LHCN-M2 (cell line): ENCODE measurements at places on chromosomes 4 and X.
A peak's percentile ranks its signal among the peaks of the same experiment; 100 is the strongest.

GRCh38 chr4:6806924-6807626, 24.5 kb downstream of the KIAA0232 start:
- no peak for DNase-seq

- DNase-seq: peak; percentile 47
These were observed 4.3 kb upstream of the RBM3 start for GRCh38 chrX:48569958-48570357.

GRCh38 chrX:13428053-13428786, 108.4 kb upstream of the ATXN3L start:
- DNase-seq: peak; percentile 85

DNA sequence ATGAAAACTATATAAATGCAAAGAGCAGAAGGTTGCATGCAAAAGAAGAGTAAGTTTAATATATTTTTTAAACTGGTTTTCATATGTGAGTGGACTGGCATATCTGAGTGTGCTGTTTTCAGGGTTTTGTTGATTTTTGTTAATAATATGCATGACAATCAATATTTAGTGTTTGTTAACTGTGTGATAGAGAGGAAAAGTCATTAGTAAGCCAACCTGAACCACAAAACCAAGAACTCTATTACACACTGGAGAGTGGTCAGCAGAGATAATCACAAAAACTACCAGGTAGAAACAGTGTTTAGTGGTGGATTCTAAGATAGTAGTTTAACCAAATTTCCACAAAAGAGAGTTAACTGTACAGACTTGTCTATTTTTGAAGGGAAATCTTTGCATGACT, 396.9 kb downstream of the GASK1B start:
- no peak for DNase-seq

GRCh38 chr4:100240008-100240407, 49.7 kb upstream of the DDIT4L start:
- peak; percentile 7 for DNase-seq

DNA sequence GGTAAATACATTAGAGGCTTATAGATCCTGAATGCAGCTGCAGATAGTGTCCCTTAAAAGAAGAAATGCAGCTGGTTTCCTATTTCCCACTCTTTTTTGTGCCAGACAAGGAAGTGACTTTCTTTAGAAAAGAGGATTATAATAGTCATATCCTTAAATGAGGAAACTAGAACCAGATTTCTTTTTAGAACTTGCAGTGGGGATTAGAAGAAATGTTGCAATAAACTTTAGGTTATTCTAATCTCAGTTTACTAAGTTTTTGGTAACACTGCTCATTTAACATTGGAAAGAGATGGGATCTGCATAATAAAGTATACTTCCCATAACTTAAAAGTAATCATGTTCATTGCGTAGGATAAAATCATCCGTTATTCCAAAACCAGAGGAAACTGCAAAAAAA, 101.9 kb downstream of the SLIT2 start:
- no peak for DNase-seq

DNA sequence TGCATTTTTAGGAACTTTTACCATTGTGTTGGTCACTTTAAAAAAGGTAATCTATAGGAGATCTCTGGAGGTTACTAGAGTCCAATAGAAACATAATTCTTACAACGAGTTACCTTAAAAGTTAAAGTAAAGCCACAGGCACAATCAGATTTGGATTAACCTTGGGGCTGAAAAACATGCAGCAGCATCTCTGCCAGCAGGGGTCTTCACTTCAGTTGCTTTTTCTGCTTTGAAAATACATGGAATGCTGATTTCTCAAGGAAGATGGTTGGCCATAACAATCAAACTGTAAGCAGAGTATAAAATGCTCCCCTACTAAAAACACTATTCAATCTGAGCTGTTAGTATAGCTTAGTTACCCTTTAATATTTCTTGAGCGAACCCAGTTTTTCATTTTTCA, 1072.3 kb upstream of the PCDH10 start:
- no peak for DNase-seq

- peak; percentile 71 for DNase-seq
These were observed 77.4 kb downstream of the WDR19 start for GRCh38 chr4:39259571-39260330.

- no peak for DNase-seq
These were observed 24.3 kb downstream of the TMEM255A start for GRCh38 chrX:120286733-120287512.

DNA sequence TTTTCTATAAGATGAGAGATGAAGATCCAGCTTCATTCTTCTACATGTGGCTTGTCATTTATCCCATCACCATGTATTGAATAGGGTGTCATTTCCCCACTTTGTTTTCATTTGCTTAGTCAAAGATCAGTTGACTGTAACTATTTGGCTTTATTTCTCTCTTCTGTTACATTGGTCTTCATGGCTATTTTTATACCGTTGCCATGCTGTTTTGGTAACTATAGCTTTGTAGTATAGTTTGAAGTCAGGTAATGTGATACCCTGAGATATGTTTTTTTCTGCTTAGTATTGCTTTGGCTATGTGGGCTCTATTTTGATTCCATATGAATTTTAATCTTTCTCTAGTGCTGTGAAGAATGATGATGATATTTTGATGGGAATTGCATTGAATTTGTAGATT, 514.3 kb downstream of the GBA3 start:
- DNase-seq: no peak

DNA sequence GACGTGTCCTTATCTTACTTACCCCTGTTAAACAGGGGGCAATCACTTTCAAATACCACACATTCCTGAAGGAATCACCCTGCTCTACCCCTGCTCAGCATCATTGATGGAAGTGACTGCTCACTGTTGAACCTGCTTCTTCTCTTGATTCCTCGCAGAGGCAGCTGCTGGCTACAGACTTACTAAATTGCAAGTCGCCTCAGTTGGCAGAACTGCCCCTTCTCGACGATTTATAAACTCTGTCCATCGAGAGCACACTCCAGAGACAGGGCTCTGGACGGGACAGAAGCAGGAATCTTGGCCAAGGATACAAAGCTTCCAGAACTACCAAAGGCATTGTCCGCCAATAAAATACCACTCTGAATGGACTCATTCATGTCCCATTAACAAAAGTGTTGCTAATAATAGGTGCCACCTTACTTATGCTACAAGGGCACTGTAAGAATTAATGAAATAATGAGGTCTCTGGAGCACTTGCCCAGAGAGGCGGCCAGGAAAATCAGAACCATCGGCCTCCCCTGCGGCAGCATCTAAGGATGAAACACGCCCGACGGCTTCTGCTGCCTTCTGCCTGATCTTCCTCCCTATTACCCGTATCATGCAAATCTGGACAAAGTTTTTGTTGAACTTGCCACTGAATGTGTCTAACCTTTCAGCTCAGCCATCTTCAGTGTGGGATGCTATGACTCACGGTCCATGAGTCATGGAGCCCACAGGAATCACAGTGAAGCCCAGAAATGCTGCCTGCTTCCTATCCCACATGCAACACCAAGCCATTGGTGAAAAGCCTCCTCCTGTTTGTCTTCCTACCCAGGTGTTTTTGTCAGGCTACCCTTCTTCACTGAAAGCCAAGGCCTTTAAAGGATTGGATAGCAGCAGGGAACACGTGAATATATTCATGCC, 164.9 kb downstream of the MAML3 start:
- peak; percentile 92 for DNase-seq

- no peak for DNase-seq
These were observed 194.0 kb downstream of the SMIM20 start for GRCh38 chr4:26108054-26108453.

GRCh38 chrX:48508400-48509244, at the start of gene PORCN:
TSS of gene PORCN (plus strand) at chrX:48508992. CDS start at chrX:48509821, 829 bp downstream.
- peak; percentile 71 for DNase-seq

DNA sequence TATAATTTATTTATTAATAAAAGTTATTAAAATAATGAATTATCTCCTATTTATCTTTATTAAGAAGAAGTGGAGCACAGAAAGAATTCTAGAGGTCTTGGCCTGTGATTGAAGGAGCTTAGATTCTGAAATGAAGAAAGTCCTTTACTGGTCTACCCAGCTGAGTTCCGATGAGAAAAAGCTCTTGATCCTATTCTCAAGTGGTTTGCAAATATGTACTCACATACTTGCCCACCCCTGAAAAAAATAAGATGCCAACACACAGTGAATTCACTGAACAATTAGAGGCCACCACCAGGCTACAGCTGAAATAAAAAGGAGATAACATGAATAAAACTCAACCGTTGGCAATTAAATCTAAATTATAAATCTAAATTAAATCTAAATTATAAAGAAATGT, 253.4 kb downstream of the MAPK10 start:
- DNase-seq: no peak

DNA sequence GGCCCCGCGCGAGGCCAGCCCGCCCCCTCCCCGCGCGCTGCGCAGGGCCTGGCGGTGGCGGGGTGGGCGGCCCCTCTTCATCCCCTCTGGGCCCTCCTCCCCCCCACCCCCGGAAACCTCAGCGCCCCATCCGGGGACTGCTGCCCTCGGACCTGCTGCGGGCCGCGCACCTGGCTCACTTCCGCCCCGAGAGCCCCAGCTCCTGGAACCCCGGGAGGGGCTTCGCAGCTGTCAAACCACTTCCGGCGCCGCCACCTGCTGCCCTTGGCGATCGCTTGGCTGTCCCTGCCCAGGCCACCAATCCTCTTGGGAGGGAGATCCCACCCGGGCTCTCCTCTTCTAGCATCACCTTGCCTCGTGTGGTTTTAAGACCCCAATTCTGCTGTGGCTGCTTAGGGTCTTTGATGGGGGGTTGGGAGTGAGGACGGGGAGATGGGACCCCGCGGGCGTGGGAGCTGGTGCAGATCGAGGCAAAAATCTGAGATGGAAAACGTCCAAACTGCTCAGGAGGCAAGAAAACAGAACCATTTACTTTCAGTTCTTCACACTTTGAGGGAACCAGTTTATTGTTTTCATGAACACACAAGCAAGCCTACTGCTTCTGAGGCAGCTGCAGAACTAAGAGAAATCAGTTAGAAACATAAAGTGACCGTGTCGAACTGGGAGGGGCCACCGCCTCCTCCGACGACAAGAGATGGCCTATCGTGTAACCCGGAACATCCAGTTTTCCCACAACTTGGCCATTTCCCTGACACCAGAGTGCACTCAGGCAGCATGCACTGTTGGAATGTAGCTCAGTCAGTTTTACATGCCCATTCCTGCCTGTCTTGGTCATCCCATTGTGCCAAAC, 754 bp downstream of the MTMR1 start:
- DNase-seq: peak; percentile 58

DNA sequence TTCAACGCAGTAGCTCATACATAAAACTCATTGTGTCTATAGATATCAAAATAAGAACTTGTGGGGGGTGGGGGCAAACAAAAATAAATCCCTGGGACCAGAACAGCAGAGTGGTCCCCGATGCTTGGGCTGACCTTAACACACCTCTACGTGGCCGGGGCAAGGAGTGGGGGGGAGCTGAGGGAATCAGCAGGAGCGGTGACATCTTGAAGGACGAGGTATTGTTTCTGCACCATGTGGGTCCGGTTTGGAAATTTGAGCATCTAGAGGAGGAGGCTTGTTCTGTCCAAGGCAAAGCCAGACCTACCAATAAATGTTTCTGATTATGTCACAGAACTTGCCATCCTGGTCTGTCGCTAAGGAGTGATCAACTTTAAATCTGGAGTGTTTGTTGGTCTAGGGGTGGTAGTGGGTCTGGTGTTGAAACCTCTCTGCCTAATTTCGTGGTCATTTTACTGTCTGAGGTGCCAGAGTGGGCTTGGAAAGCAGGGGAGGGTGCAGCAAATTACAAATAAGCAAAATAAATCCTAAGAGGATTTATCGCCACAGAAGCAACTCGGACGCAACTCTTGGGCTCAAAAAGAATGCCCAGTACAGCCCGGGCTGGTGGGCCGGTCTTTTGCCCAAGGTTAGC, 774 bp upstream of the RAPGEF2 start:
- no peak for DNase-seq

DNA sequence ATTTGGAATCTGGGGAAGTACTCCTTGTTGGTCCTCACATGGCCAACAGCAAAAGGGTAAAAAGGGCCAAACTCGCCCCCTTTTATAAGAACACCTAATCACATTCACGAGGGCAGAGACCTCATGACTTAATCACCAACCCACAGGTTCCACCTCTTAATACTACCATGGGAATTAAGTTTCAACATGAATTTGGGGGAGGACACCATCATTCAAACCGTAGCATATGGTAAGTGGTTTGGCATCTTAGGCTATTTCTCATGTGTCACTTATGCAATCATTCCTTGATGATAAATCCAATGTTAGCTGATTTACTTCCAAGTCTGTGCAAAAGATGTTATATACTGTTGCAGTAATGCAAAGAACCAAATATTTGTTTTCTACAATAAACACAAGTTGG, 302.9 kb upstream of the FAM241A start:
- no peak for DNase-seq

DNA sequence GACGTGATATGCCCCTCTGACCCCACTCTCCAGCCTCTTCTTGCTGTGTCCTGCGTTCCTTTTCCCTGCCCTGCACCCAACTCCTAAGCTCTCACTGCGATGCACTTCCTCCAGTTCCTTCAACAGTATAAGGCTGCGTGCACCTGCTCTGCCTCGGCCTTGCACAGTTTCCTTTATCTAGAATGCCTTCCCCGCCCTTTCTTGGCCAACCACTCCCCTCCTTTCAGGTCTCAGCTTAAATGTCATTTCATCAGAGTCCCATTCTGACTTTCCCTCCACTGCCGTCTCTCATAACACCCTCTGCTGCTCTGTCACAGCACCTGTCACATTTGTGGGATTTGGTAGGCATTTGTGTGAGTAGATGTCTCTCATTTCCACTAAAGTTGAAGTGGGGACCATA, 58.4 kb upstream of the NEIL3 start:
- DNase-seq: no peak

DNA sequence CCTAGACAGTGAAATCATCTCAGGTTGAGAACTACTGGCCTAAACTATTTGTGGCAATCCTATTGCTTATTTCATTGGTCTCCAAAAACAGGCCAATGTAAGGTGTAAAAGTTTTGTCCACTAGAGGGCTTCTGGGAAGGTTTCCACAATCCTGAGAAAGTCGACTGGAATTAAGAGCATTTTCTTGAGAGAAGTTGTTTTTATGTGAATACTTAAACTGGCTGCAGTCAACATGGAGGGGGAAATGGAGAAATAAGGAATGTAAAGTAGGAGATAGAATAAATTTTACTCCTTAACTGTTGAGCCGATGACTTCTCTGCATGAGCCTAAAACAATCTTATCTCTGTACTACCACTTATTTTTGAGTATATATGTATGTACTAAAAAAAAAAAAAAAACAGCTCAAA, 11.0 kb upstream of the EIF4E start:
- DNase-seq: peak; percentile 71

DNA sequence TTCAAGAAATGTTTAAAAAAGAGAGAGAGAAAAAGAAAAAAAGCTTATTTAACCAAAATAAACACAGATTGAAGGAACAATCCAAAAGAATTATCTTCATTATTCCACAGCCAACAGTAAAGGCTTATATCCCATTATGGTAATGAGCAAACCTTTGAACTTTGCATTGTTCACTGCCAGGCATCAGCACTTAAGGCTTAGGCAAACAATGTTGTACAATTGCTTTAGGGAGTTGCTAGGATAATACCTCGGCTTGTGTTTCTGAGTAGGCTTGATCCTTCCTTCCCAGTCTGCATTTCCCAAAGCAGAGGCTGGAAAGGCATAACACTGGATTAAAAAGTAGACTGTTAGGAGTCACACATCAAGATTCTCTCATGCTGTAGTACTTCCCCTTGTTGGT, 352.7 kb upstream of the IGFBP7 start:
- no peak for DNase-seq

- DNase-seq: no peak
These were observed 297.5 kb downstream of the ADAM29 start for GRCh38 chr4:175215657-175216056.
